ENCODE measurements at places on chromosomes 2 and 18.

DNA sequence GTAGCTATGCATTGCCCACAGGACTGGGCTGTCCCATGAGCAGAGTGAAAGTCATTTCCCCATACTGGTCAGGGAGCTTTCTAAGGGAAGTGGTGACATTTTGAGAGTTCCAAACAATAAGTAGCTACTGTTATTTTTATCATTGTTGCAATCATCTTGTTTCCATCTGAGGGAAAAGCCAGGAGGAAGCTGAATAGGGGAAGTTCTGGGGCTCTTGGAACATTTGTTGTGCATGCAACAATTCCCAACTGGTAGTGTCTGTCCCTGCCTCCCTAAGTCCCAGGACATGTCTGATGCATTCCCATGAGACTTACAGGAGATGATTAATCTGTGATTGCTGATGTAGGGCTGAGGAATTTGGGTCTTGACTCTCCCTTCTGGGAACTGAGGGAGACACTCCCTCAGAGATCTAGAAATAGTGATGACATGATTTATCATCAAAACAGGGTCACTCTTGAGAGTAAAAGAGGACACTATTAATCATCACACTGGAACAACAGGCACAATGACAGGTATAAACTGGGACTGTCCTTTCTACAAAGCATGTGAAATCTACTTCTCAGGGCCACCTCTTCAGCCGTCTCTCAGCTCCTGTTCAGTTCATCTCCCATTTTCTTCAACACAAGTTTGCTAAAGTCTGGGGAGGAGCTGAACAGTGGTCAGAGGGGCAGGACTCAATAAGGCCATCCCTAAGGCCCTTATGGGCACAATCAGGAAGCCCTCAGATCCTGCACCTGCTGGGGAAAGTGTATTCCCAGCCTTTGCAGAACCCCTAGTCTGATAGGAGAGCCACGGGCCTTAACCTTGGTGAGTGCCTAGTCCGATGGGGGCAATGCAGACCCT, 28.0 kb upstream of the MARCO start:
- peak; percentile 13 for DNase-seq

DNA sequence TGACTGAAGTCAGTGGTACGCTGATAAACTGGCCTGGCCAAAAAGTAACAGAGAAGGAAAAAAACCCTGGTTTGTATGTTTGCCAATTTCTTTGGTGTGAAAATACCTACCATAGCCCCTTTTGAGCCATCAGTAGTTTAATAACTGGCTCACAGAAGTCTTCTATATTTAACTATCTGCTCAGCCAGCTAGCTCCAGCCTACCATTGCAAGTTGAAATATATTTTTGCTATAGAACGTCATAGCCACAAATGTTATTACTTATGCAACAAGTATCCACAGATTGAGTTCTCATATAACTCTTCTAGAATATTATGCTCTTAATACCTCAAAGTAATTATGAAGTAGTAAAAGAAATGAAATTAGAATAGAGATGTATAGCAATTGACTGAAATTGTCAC, 25.2 kb downstream of the RPE start:
- no peak for DNase-seq

- peak; percentile 58 for DNase-seq
Observed at GRCh38 chr18:21194871-21195771, 46.9 kb upstream of the GREB1L start.

DNA sequence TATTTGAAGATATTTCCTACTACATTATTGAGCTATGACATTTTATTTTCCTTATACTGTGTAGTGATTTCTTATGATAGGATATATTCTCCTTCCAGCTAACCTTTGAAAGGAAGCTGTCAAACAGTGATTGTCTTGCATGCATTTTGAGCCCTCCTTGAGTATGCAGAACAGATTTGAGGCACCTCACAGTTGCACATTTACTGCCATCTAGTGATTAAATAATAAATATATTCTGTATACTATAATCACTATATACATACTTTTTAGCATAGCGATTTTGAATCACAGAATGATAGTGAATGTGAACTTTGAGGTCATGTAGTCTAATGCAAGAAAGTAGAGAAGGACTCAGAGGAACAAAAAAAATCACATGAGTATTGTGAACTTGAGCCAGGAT, 268.4 kb upstream of the CDH19 start:
- DNase-seq = no peak

GRCh38 chr2:237663517-237664110, 36.2 kb downstream of the LRRFIP1 start:
- DNase-seq = no peak

DNA sequence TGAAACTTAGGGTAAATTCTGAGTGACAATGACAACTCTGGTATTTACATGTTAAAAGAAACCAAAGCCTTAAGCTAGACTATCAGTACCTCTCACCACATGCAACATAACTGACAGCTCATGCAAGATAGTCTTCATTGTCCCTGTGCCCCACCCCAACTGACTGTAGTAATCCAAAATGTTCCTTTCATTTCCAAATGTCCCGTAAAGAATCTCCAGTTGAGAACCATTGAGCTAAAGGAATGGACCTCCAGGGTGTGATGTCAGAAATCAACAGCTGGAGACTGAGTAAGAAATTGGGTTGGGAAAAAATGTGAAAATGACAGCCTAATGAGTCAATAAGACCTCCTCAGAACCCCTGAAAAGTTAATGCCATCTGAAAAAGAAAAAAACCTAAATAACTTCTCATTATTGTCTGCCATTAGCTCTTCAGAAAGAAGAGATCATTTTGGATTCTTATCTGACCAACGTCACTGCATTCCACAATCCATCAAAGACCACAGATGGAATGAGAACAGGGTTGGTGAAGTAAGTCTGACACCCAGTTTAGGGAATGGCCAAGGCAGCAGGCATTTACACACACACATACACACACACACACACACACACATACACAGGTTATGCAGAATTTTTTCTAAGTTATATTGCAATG, 51.7 kb upstream of the ACVR2A start:
- peak; percentile 74 for DNase-seq

DNA sequence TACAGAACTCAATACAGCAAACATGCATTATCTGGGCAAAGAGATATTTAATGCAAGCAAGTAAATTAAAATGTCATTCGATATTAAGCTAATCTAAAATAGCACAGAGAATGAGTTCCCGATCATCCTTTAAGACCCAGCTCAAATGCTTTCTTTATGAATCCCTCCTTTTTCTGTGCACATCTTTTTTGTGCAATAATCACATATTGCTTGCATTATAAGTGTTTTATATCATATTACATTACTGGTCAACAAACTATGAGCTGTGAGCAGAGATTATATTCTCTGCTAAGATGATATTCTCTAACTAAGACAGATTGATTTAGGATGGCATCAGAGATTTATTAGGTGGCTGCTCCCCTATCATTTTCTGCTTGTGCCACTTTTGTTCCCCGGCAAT, 146.1 kb downstream of the ERBB4 start:
- DNase-seq = no peak

DNA sequence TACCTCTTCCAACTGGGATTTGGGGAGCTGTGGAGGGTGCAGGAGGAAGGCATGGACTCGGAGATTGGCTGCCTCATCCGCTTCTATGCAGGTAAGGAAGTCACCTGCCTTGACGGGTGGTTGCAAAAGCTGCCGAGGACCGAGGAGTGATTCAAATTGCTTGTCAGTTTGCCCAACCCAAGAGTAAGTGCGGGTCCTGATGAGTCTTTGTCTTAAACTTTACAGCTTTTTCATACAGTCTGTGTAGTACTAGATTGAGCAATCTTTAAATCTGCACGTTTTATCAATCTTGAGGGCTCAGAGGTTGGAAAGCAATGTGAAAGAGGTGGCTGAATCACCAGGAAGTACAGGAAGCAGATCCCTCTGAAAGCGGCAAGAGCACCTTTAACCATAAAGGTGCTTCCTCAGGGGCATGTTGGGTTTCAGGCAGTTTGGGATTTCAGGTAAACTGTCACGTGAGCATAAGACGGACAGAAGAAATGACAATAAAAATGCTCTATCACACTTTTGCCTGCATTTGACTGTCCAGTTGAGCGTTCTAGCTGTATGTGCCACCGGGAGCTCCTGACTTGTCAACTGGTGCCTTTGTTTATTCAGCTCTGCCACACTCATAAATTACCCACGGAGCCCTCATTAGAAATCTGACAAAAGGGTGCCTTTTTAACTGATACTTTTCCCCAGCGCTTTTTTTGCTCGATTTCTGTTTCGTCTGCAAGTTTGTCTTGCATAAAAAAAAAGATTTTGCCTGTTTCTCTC, 2.0 kb downstream of the PHLPP1 start:
- peak; percentile 64 for DNase-seq

- peak; percentile 79 for DNase-seq
Observed at GRCh38 chr2:190867212-190867611, 13.4 kb upstream of the GLS start.

- DNase-seq = no peak
Observed at GRCh38 chr2:173990245-173990644, 25.1 kb upstream of the SP3 start.

- DNase-seq = no peak
Observed at GRCh38 chr18:59264121-59264571, 9.1 kb downstream of the RAX start.

GRCh38 chr18:32177530-32177929, 12.3 kb upstream of the MEP1B start:
- DNase-seq = no peak

GRCh38 chr2:19361325-19361990, 3.0 kb upstream of the OSR1 start:
- DNase-seq = no peak

- DNase-seq = no peak
Observed at GRCh38 chr18:31247574-31248199, 70.3 kb upstream of the DSG1 start.

DNA sequence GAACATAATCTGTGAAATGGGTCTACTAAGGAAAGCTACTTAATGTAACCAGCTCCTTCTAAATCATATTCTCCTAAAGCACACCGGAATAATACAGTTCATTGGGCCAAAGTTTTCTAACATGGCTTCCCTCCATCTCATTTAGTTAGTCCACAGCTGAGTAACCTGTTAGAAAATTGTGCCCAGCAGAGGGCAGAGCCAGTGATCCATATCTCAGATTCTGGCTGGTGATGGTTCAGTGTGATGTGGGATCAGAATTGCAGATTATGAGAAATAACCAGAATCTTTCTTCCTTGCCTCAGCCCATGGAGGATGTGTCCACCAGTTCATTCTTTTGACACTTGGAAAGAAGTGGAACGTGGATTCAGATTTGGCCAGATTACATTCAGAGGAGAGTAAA, 9.4 kb upstream of the CTLA4 start:
- DNase-seq = no peak

- no peak for DNase-seq
Observed at GRCh38 chr18:56696966-56697365, 45.8 kb downstream of the WDR7 start.

GRCh38 chr2:200317975-200318374, 11.5 kb downstream of the SPATS2L start:
- no peak for DNase-seq

- peak; percentile 93 for DNase-seq
Observed at GRCh38 chr2:56741601-56742102, 557.9 kb downstream of the CCDC85A start.

GRCh38 chr2:153470867-153471266, 7.7 kb downstream of the RPRM start:
- no peak for DNase-seq

DNA sequence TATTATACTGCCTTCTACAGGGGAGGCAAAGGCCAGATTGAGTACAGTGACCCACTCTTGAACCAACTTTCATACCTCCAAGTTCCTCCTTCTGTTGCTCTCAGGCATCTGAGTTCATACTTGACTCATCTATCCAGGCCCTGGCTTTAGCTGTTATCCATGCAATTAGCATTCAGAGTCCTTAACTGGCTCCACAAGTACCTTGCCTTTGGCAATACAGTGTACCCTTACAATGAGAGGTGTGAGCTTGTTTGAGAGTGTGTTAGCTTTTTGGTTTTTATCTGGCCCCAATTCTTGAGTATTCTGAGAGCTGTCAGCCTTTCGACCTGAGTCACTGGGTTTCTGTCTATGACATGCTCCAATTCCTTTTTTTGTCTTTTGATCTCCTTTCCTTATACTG, 60.2 kb downstream of the EHD3 start:
- no peak for DNase-seq

DNA sequence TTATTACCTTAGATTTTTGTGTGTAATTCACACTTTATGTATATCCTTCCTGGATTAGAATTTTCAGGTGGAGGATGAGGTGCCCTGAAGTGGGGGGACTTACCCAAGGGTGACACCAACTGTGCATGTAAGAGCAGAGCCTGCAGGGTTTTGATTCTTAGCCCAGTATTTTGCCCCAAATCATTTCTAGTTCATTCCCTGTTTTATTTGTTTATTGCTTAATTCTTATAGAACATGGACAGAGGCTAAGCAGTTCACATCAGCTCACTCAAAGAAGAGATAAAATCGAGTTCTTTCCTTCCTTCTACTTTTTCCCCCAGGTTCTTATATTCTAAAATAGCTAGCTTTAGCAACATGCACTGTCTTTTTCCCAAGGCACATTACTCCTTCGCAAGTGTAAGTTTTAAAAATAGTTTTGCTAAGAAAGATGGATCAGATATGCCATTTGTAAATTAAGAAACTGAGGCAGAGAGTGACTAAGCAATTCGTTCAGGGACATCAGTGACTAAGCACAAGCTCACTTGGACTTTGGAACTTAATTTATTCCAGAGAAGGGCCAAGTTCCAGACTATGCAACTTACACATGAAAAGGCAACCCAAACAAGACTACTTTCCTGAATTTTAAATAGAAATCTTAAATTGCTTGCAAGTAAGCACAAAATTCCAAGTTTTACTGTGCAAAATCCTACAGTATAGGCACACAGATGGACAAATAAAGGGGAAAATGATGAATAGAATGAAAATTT, 427.9 kb upstream of the POU3F3 start:
- no peak for DNase-seq

- peak; percentile 79 for DNase-seq
Observed at GRCh38 chr2:200408428-200409316, 101.2 kb downstream of the KCTD18 start.

GRCh38 chr18:54671291-54671881, 80.3 kb downstream of the DYNAP start:
- DNase-seq = peak; percentile 48

DNA sequence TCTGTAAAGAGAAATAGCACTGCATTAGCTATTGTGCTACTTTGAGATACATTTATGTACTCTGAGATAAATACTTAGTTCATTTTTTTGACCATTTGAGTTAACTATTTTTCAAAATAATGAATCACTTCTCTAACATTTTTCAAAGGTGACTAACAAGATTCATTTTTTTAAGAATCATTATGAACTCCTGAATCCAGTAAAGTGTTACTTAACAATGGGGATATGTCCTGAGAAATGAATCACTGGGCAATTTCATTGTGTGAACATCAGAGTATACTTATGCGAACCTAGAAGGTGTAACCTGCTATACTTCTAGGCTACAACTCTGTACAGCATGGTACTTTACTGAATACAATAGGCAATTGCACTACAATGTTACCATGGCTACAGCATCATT, 355.8 kb downstream of the ARL6IP6 start:
- no peak for DNase-seq

GRCh38 chr2:160269365-160269764, 69.3 kb upstream of the ITGB6 start:
- DNase-seq = peak; percentile 48

- DNase-seq = no peak
Observed at GRCh38 chr2:71282493-71282892, 49.1 kb upstream of the ZNF638 start.
